NCI-H748 treated with DMSO at 0.1 percent for 48 hours (cell line): ENCODE measurements at places on chromosomes 7 and 10.

DNA sequence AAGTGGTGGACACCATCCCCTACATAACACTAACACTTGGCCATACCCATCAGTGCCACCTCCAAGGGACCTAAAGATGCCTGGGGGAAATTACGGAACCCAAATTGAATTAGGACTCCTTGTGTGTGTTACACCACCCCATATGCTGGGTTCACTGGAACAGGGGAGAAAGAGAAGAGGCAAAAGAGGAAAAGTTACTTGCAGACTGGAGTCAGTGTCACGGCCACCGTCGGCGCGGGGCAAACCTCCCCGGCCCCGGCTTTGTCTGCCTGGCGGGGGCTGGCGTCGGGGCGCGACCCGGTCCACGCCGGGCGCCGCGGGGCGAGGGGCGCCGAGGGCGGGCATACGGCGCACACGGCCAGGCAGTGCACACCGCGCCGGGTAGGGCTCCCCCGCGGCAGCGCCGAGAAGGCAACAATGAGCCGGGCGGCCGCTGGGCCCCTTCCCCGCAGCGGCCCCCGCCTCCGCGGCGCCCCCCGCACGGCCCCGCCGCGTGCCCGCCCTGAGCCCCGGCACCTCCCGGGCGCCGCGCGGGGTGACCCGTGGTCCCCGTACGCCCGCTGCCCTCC, 171.1 kb downstream of the FAM107B start:
- no peak for DNase-seq

DNA sequence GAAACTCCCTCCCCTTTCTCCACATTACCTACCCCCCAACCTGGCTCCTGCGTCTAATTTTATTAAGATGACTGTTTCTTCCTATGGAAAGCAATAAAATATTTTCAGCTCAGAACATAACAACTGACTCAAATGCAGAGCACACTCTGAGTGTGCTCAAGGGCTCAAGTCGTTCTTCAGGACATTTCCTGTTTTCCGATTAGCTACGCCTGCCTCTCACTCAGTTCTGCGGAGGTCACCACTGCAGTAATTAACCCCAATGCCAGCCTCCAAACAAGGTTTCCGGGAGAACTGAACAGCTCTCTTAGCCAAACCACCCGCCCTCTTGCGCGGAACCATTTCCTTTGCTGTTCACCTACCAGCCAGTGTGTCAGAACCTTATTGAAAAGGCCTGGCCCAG, 19.3 kb downstream of the MYOF start:
- DNase-seq, result no peak

GRCh38 chr7:42025635-42026375, 211.2 kb downstream of the GLI3 start:
- no peak for DNase-seq

DNA sequence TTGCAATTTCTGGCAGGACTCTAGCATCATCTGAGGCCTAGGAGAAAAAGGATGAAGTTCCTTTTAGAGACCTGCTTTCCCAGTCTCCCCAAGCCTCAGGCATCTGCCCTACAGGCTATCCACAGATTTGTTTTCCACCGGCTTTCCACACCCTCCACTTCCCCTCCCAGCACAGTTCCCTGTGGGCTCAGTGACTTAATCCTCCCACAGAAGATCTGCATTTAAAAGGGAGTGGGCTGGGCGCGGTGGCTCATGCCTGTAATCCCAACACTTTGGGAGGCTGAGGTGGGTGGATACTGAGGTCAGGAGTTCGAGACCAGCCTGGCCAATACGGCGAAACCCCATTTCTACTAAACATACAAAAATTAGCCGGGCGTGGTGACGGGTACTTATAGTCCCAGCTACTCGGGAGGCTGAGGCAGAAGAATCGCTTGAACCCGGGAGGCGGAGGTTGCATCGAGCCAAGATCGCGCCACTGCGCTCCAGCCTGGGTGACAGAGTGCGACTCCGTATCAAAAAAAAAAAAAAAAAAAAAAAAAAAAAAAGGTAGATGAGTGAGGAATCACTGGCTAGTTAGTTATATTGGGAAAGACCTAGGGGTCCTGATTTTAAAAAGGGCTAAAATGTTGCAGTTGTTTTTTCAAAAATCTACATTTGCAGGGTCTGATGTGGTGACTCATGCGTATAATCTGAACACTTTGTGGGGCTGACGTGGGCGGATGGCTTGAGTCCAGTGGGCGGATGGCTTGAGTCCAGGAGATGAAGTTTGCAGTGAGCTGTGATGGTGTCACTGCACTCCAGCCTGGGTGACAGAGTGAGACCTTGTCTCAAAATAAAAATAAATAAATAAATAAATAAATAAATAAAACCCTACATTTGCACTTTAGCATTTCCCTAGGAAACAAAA, 119.5 kb downstream of the BAMBI start:
- DNase-seq, result no peak

GRCh38 chr10:15280462-15280861, 90.6 kb downstream of the FAM171A1 start:
- DNase-seq, result no peak

- no peak for DNase-seq
Measured at GRCh38 chr7:123460616-123461015, 73.8 kb downstream of the IQUB start.

DNA sequence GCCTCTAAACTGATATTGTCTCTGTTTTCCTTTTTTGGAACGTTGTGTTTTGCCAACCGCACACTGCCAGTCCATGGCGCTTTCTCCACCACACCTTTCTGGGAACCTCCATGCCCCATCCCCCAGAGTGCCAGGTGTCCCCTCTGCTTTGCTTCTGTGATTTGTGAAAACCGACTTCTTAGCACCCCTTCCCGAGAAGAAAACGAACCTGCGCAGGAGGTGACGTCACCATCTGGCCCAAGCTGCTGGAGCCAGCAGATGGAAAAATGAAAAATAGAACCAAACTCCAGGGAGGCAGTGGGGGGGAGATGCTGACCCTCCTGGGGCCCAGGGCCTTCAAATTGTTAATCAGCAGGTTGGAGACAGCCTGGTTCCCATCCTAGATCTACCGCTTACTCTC, 103.8 kb downstream of the HTR5A start:
- DNase-seq, result no peak

DNA sequence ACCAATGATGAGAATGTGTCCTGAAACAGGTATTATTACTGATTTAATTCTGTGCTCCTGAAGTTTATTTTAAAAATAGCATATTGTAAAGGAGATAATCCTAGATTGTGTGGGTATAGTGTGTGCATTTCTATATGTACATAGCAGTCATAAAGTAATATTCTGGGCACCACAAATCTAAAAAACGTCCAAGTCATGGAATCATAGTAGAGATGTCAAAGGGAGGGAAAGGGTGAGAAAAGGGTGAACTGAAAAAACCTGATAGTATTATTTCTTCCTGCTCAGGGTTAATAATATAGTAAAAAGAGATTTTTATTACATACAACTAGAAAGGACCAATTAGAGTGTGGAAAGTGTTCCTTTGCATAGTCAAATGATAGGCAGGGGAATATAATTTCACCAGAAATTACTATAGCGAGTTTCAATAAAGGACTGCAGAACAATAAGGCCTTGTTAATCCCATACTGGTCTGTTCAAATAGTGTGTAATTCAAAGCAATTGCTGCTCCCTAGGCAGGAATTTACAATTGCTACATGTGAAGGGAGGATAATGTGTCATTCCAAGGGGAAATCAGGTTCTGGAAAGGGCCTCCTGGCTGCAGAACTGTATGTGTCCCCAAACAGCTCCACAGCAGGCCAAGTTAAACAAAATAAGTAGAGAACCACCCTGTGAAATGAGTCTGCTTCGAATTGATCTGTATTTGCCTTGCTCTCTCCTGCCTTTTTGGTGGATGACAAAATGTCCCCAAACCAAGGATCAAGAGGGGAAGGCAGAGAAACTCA, 42.5 kb upstream of the KMT2E start:
- DNase-seq, result no peak

DNA sequence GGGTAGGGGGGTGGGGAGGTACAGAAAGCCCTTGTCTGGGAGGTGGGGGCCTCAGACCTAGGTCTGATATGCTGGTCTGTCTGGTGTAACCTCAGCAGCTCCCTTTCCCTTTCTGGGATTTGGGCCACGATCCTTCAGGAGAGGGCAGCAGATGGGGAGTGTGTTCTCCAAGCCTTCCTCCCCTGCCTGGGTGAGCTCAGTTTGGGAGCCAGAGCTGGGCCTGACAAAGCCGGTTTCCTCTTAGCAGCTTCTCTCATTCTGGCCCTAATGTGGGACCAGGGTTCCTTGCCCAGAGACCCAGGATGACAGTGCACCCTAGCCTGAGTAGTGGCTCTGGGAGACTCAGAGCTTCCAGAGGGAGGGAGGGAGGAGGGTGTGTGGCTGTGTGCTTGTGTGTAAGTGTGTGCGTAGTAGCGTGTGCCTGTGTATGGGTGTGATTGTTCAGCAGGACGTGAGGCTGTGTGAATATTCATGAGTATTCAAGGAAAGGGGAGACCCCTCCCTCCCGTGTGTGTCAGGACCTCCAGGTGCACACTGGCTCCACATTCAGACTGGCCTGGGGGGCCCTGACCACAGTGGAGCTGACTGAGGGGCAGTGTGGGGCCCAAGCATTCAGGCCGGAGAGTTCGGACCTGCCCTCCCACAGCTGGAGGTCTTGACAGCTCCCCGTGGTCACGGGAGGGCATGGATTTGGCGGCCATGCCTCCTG, 96.5 kb downstream of the ZMIZ1 start:
- no peak for DNase-seq

- DNase-seq, result peak; percentile 16
Measured at GRCh38 chr10:102642736-102643335, 1.4 kb upstream of the TRIM8 start.
